ENCODE measurements at places on chromosomes 1 and 21.
A peak's percentile ranks its signal among the peaks of the same experiment; 100 is the strongest.

GRCh38 chr21:45992301-45993209, 11.0 kb downstream of the COL6A1 start:
- DNase-seq: no peak

- no peak for DNase-seq
Measured at GRCh38 chr1:243496187-243496646, 240.4 kb downstream of the SDCCAG8 start.

- DNase-seq: no peak
Measured at GRCh38 chr1:235820061-235820460, 46.6 kb downstream of the LYST start.

- DNase-seq: no peak
Measured at GRCh38 chr1:36257375-36257767, 33.1 kb downstream of the THRAP3 start.

- DNase-seq: no peak
Measured at GRCh38 chr1:818618-819291, 105.0 kb upstream of the SAMD11 start.

DNA sequence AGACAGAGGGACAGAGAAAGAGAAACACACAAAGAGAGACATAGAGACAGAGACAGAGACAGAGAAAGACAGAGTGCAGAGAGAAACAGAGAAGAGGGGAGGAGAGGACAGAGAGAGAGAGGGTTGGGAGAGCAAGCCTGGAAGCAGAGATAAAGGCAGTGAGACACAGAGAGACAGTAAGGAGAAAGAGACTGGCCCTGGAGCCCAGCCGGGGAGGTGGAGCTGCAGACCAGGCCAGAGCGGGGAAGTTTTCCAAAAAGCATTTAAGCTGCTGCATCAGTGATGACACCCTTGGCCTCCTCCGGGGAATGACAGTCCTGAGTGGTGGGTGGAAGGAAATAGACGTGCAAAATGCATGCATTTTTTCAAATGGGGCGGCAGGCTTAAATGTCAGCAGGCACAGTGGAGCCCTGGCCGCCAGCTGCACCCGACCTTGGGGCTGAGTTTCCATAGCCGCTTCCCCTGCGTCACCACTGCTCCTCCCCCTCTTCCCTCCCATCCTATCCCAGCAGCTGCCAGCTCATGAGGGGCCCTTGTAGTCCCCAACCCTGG, 95.4 kb upstream of the KLHDC7A start:
- no peak for DNase-seq

- no peak for DNase-seq
Measured at GRCh38 chr1:236773919-236774318, 21.2 kb upstream of the MTR start.

DNA sequence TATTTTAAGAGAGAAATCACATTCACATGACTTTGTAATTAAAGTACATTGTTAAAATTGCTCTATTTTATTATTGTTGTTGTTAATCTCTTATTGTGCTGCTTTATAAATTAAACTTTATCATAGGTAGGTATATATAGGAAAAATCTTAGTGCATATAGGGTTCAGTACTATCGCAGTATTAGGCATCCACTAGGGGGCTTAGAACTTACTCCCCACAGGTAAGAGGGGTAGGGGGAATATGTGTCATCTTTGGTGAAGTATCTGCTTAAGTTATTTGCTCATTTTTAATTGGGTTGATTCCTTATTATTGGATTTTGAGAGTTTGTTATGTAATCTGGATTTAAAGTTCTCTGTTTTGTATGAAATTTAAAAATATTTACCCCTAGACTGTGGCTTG, 385.2 kb downstream of the DUSP10 start:
- DNase-seq: no peak

DNA sequence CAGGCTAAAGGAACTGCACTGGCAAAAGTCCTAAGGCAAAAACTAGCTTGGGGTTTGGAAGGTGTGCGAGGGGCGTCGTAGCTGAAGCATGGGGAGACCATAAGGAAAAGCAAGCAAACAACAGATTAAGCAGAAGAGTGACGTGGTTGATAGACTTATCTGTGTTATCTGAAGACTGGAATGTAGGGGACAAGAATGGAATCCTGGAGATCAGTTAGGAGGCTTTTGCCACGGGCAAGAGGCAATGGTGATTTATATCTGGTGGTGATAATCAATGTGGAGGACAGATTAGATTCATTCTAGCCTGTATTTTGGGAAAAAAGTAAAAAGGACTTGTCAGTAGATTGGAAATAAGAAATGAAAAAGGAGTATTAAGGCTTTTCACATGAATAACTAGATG, 97.4 kb downstream of the ITSN1 start:
- no peak for DNase-seq

GRCh38 chr1:176604461-176604860, 141.5 kb downstream of the PAPPA2 start:
- no peak for DNase-seq

GRCh38 chr1:41582004-41582325, 97.5 kb upstream of the EDN2 start:
- no peak for DNase-seq

GRCh38 chr1:6245869-6246496, 2.0 kb downstream of the HES3 start:
- DNase-seq: peak; percentile 62

DNA sequence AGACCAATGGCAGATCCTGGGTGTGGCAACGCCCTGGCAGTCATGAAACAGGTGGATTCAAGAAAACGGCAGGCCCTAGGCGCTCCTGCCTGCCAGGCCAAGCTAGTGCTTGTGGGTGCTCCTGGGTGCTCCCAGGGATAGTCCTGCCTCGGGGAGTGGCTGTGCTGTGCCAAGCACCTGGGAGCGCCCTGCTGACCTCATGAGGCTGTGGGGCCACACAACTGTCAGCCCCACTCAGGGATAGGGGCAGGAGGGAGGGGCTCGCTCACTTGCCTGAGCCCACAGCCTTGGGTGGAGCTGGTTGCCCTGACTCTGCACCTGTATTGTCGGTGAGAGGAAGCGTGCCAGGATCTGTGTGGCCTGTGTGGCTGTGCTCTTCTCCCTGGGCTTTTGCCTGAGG, 9.4 kb downstream of the SNAP47 start:
- no peak for DNase-seq

DNA sequence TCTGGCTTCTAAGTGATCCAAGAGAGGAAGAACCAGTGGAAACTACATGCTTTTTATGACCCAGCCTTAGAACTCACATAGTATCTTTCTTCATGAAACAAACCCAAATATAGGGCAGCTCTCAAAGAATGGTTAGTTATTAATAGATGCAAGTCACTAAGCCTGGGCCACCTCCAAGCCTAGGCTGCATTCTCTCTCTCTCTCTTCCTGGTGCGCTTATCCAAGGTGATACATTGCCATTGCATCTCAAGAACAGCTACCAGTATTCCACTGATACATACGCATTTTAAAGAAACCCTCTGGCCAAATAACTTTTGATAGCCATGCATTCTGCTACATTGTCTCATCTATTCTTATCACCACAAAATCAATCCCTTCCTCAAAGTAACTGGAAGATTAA, 455.6 kb upstream of the ADGRL2 start:
- no peak for DNase-seq

DNA sequence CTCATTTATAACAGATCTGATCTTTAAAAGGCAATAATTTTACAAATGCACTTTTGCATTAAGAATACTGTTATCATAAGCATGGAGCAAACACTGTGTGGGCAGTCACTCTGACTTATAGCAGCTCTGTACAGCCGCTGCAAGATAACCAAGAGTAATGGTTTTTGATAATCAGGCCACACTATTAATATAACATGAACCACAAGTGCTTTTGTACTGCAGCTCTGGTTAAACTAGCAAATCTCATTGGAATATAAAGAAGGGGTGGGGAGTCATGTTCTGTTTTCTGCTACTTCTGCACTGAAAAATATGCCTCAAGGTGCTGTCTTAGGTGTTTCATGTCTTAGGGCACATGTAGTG, 357.4 kb downstream of the LMO4 start:
- DNase-seq: no peak

DNA sequence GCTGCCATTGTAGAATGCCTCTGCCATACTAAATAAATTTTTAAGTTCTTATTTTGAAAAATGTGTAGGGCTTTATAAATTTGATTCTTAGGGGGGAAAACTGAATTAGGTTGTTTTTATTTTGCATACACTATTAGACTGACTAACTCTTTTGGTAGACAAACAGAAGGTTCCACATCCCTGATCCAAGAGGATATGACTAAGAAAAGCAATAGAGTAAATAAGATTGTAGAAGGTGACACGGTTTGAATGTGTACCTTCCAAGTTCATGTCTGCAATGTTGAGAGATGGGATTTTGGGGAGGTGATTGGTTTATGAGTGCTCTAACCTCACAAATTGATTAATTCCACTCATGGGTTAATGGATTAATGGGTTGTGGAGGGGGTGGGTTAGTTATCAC, 127.9 kb downstream of the GLUL start:
- no peak for DNase-seq

DNA sequence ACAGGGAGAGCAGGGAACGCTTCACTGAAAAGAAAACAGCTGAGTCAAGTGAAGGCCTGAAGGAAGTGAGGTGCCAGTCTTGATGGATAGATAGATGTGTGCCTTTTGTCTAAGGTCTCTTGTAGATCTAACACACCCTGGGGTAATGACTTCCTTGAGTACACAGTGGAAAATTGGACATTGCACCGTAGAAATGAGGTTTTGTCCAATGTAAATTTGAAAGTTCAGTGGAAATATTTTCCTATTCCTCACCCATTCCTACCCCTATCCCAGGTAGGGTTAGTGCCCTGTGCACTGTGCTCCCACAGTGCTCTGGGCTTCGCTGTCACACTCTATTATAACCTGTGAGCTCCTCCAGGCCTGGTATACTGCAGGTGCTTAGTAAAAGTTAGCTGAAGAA, 24.3 kb downstream of the ZMYND12 start:
- DNase-seq: no peak

DNA sequence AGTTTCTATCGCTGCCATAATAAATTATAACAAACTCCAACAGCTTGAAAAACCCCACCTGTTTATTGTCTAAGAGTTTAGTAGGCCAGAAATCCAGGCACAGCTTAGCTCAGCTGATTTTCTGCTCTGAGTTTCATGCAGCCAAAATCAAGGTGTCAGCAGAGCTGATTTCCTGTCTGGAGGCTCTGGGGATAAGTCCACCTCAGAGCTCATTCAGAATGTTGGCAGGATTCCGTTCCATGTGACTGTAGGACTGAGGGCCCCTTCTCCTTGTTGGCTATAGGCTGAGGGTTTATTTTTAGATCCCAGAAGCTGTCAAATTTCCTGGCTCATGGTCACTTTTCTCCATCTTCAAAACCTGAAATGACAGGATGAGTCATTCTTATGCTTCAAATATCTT, 91.6 kb upstream of the CHODL start:
- DNase-seq: no peak

- no peak for DNase-seq
Measured at GRCh38 chr1:178540204-178540603, 27.3 kb downstream of the TEX35 start.

GRCh38 chr1:65259816-65260215, 49.5 kb upstream of the DNAJC6 start:
- DNase-seq: no peak

DNA sequence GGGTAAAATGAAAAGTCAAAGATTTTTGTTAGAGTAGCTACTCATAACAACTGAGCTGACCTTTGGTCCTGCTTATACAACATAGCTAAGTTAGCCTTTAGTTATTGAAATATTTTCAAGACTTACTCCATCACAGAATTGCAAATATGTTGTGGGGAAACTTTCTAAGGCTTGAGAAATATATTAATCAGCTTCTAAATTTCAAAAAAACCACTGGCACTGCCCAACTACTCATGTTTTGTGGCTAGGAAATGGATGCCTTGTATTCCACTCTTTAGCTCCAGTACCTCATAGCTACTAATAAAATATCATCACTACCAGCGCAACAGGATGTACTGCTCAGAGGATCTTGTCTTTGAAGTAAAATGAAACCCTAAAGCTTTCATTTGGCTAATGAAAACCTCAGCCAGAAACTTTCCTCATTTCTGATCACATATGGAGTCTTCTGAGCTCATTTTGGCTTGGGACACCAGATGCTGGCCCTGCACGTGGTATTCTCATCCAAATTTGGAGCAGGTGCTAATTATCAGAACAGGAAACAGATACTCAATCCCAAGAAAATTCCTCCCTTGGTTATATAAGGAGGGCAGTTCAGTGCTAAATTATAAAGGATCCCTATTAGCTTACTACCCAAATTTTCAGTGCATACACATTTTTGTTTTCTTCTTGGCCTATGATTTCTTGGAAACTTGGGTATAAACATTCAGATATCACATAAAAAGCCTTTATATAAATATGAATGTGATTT, 690.7 kb downstream of the ADGRL2 start:
- no peak for DNase-seq

DNA sequence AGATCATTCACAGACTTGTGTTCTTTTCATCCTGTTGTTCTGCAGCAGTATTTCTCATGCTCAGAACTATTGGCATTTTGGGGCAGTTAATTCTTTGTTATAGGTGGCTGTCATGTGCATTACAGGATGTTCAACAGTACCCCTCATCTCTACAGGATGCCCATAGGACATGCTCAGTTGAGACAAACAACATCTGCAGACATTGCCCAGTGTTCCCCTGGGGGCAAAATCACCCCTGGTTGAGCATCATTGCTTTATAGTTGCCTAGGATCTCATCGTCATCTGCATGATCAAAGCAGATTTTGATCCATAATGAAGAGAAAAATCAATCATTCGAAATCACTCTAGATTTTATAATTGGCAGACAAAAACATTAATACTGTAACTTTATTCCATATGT, 222.5 kb upstream of the CACYBP start:
- DNase-seq: no peak

GRCh38 chr1:84737590-84737989, 47.3 kb upstream of the SSX2IP start:
- no peak for DNase-seq

DNA sequence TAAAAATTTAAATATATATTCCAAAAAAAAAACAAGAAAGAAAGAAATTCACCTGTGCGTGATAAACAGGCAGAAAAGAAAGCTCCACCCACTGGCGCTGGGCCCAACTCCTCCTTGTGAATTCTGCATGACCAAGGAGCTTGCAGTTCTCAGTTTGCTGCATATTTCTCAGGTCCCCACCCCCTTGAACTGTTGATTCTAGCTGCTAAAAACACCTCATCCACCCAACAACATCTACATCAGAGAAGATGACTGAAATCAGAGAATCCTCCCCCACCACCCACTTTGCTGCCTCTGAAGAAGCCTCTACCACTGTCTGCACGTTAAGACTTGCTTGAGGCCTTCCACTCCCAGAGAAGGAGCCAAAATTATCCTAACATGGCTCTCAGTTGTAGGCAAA, 104.8 kb downstream of the RGS2 start:
- DNase-seq: no peak
